Central memory CD4-positive, alpha-beta T cell (primary cell): ENCODE measurements at places on chromosomes 7 and 10.

- peak; percentile 88 for DNase-seq
These were observed 13.7 kb upstream of the KBTBD2 start for GRCh38 chr7:32905175-32905662.

DNA sequence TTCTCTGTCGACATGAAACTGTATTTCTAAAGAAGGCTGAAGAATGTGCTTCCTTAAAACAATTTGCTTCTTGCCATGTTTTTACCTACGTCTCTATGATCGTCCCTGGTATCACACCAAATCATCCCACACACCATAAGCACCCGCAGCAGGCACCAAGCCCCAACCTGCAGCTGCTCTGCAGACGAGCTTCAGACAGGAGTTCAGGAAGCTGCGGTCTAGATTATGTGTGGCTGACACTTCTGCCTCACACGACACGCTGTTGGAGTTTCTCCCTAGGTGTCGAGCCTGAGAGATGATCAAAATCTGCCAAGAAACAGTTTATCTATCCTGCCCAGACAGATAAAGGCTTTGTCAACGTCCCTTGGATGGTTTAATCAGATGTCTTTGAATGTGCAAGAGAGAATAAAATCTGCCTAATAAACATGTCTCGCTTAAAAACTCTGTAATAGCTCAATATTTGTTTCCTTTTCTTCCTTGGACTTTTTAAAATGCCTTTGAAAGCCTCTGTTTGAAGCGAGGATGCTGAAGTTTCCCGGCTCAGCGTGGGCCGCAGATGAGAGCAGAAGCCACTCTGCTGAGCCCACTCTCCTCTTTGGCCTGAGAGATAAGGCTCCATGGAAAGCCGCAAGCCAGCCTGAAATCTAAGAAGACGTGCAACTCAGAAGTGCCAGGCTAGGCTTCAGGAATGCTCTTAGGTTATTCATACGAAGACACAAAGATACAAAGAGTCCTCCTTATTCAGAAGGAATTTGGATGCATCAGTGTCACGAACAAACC is 158.3 kb upstream of the PFKP start:
- no peak for DNase-seq

DNA sequence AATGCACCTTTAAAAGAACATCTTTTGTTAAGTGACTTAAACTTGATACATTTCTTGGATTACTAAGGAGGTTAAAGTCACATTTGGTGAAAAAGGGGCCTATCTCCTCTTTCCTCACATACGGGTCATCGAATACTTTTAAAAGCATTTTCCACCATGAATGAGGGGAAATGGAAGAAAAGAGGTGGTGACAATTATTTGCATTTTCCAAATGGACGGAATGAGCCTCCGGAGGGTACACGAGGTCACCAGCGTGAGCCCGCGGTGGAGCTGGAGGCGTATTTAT is 1.0 kb upstream of the BMPR1A start:
- DNase-seq: peak; percentile 1

- DNase-seq: no peak
These were observed 35.9 kb downstream of the IL6 start for GRCh38 chr7:22762866-22763265.

DNA sequence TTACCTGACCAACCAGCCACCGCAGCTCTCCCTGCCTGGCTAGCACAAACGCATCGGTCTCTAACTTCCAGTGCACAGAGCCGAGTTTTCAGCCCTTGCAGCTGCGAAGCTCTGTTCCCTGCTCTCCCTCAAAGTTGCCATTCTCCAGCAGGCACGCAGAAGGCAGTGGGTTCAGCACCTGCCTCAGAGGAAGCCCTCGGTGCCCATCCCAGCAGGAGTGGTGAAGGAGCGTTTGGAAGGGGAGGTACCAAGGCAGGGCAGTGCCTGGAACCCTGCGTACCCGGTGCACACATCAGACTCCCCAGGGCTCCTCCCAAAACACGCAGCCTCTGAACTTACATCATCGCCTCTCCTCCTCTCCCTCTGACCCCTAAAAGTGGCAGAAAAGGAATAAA is 1.7 kb upstream of the STK32C start:
- no peak for DNase-seq

GRCh38 chr10:64103750-64104470 is 582.7 kb downstream of the REEP3 start:
- no peak for DNase-seq

GRCh38 chr10:78691301-78692030 is 377.3 kb upstream of the ZMIZ1 start:
- DNase-seq: no peak

DNA sequence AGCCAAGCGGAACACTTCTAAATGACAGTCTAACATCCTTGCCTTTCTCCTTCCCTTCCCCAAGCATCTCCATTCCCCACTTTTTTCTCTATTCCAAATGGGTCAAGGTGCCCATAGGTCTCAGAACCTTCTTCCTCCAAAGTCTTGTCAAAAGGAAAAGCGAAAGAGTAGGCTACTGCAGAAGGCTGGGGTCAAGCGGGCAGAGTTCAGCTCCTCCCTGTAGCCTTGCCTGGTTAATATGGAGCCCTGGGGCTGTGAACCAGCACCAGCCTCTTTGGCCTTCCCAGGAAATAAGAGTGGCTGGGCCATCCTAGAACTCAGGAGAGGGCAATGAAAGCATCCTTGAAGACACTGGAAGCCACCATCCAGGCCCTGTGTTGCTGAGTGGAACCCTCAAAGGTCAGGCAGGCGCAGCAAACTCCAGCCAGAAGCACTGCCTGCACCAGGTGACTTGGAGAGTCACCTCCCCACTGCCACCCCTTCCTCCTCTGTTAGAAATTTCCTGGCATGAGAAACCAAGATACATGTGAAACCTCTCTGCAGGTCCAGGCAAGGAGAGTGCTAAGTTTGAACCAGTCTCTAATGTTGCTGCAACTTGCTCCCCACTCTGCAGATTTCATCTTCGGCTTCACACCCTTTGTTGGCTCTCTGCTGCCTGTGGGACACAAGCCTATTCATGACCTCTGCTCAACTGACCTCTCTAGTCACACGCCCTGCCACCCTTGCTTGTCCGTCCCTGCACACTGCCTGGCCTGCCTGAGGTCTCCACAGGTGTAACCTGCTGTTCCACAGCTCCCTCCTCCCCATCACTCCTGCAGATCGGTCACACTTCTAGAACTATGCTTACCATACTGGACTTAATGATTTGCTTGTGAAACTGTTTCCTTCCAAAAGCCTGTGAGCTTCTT is 74.9 kb downstream of the SH3PXD2A start:
- DNase-seq: no peak

GRCh38 chr10:78365694-78366093 is 332.0 kb downstream of the RPS24 start:
- no peak for DNase-seq

GRCh38 chr7:34121366-34121765 is 216.0 kb downstream of the BMPER start:
- no peak for DNase-seq

DNA sequence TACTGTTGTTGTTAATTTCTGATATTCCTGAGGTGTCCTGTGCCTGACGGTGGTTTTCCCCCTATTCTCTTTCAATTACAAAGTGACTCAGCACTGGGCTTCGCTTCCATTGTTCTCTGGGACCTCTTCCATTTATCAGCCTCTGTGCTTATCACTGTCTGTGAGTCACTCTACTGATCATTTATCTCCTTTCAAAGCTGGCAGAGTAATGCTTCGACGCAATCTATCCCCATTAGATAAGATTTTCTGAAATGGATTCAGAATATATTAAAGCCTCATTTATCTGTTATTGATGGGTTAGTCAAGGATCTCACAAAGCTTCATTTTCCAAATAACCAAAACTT is 679.2 kb downstream of the SDK1 start:
- no peak for DNase-seq

DNA sequence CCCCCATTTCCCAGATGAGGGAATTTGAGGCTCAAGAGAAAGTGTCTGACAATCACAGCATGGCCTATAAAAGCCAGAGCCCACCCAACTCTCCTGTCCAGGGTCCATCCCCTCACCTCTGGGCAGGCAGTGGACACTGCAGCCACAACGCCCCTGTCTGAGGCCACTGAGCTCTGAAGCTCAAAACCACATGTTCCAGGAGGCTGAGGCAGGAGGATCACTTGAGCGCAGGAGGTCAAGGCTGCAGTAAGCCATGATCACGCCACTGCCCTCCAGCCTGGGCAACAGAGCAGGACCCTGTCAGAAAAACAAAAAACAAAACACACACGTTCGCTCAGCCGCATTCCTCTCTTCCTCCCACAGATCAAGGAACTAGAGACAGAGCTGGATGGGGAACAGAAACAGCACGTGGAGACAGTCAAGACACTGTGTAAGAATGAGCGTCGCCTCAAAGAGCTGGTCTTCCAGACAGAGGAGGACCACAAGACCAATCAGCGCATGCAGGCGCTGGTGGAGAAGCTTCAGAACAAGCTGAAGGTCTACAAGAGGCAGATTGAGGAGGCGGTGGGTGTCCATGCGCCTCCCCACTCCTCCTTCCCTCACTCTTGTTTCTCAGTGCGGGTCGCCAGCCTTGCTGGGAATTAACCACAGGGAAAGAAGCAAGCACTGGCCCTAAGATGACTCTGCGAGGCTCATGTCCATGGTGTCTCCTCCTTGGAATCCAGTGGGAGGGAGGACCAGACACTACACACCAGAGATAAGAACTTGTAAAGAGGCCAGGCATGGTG is 20.0 kb upstream of the ARPC1A start:
- DNase-seq: no peak

DNA sequence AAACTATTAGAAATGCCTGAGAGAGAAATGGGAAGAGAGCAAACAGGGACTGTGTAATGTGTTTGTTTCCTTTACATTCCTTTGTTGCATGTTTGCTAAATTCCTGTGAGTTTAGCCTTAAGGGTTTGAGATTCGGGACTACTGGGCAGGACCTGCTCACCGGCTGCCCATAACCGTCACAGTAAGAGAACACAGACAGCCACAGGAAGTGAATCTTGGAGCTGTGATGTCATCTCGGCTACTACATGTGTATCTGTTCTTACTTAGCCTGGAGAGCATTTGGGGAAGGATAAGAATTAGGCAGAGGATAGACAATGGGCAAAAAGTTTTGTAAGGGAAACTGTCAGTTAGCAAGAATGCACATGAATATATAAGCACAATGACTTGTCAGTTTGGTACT is 485.1 kb upstream of the KLF6 start:
- no peak for DNase-seq

GRCh38 chr7:34354011-34354410 is 304.0 kb upstream of the NPSR1 start:
- no peak for DNase-seq

DNA sequence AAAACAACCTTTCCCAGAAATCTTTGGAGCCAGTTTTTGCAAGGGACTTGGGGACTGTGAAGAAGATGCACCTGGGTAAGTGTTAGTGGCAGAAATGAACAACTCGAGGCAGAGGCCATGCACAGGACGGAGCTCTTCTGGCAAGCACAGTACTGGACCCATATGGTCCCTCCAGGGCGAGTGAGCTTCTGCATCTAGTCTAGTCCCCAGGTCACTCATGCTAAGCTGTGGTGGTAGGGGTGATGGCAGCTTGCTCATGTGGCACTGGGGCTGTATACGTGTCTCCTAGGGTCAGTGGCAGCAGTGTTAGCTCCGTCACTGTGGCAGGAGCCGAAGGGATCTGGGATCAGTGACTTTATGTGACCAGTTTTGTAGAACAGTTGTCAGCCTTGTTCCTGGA is 9.3 kb upstream of the LRRC61 start:
- no peak for DNase-seq

GRCh38 chr7:151008511-151009323 is 15.6 kb downstream of the ATG9B start:
- peak; percentile 76 for DNase-seq

- DNase-seq: no peak
These were observed 155.1 kb upstream of the AUTS2 start for GRCh38 chr7:69443136-69443535.
